ENCODE measurements at places on chromosomes 5 and 9. TPM values are rescaled to one million over a fixed set of nuclear protein-coding genes. Genes with fewer than 3 reads are reported as not detected.

The HMCN2 gene
- 0.98 TPM for polyA plus RNA-seq

The ALG2 gene
- 21.8 TPM for polyA plus RNA-seq

The BTNL9 gene
- polyA plus RNA-seq = 7.0 TPM

The PLEKHG4B gene
- polyA plus RNA-seq = 0.85 TPM

The CMBL gene
- polyA plus RNA-seq = 33.0 TPM

The PPP2R2B gene
- polyA plus RNA-seq = 2.6 TPM

The CCDC183 gene
- 3.1 TPM for polyA plus RNA-seq

The PCDHB13 gene
- 3.1 TPM for polyA plus RNA-seq

The NRG2 gene
- polyA plus RNA-seq = 2.6 TPM
